ENCODE measurements at places on chromosomes 2 and 18.

GRCh38 chr2:227717687-227718567 lies at the start of gene SLC19A3:
TSS of gene SLC19A3 (minus strand) at chr2:227718028. CDS start at chr2:227702318, 15,710 bp downstream.
- DNase-seq: peak; percentile 84

GRCh38 chr2:183408562-183408961 lies 284.3 kb downstream of the NUP35 start:
- DNase-seq: no peak

GRCh38 chr2:46493971-46494250 lies 14.5 kb downstream of the TMEM247 start:
- no peak for DNase-seq

- DNase-seq: no peak
Measured at GRCh38 chr2:11855064-11855760, 108.8 kb downstream of the LPIN1 start.
